Activated T-helper 1 cell treated with anti-CD3 and anti-CD28 coated beads, Interleukin-12 subunit alpha, Interleukin-12 subunit beta, Interleukin-2, Interleukin-4 antibody, amounts not matched to agents 30 ng/mL and 10 ng/mL and 1 ng/mL, durations not matched to agents 14 hours and 24 hours and 36 hours (primary cell): ENCODE measurements at places on chromosomes 13 and 19.
A peak's percentile ranks its signal among the peaks of the same experiment; 100 is the strongest.

DNA sequence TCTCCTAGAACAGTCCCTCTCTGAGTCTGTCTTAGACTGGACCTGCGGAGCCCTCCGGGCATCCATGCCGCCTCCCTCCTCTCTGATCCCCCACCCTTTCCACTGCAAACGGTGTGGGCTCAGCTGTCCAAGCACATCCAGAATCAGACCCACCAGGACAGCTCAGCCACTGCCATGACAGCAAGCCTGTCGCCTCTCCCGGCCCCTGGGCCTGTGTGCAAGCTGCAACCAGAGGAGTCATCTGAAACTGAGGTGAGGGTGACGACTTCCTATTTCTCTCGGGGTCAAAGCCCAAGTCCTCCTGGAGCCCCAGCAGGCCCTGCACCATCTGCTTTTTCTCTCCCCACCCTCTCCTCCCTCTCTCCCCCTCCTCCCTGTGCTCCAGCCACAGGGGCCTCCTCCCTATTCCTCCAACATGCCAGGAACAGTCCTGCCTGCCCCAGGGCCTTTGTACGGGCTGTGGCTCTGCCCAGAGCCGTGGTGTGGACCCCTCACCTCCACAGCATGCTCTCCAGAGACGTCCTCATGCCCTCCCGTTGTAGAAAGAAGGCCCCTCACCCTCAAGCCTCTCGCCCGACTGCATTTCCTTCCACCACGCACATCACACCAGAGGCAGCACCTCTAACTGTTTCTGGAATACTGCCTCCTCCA lies 23.5 kb upstream of the MYDGF start:
- DNase-seq = no peak

DNA sequence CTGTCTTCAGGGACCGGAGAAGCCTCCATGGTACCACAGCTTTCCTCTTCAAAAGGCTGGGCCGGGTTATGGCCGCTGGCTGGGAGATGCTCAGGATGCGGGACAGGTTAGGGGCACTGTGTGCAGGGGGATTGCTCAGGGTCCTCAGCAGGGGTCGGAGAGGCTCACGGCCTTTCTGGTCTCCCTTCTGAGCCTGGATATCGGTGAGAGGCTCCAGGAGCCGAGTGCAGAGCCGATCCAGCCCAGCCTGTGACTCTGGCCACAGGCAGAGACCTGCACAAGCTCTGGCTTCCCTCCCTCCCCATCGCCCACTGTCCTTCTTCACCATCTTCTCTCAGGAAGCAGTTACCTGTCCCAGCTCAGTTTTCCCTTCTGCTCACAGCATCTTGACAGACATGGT lies 306.0 kb downstream of the ZNF536 start:
- DNase-seq = no peak

DNA sequence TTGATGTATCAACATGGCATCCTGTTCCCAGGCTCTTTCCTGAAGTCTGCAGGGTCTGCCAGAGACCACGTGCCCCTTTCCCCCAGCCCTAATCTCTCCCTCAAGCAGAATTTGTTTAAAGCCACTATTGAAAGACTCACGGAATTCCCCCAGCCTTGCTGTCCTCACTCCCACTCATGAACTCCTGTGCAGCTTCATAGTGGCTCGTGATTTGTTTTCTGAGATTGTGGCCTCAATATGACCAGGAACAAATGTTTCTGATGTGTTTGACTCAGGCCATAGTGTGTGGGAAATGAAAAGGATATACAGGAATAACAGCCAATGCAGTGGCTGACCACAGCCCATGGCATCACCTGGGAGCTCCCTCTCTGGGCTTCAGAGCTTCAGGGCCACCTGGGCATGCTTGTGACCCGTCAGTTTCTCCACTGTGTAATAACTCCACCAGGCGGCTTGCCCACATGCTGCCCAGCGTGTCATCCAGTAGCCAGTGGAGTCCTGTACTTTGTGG lies 8.1 kb upstream of the SERPINE3 start:
- no peak for DNase-seq

DNA sequence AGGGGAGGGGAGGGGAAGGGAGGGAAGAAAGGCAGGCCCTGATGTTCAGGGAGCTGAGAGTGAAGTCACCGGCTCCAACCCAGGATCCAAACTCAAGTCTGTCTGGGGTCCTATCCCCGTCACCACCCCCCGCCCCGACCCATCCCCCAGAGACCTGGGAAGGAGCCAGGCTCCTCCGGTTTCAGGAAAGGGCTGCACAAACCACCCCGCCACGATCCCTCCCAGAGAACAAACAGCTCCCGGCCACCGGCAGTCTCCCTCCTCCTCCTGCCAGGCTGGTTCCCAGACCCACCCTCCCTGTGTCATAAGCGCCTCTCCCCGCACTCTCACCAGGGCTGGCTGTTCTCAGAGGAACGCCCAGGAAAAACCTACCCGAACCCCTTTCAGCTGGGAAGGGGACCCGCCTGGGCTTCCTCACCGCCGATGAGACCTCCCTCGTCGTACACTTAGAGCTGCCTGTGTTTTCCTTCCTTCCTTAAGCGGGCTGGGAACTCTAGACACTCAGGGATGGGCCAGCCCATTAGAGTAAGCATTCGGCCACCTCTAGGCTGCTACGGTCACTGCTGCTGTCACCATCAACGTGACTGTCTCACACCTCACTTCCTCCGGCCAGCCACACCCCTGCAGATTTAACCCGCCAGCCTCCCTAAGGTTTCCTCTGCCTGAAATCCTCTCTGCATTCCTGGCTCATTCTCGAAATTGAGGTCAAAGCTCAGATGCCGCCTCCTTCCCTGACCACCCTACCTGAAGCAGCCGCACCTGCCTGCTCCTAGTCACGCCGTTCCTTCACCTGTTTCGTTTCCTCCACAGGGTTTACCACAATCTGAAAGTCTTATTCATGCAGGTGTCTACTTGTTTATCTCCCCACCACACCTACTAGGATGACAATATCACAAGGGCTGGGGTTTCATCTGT lies 6.3 kb upstream of the RDH13 start:
- DNase-seq = no peak

GRCh38 chr19:17234911-17235299 lies 8.9 kb downstream of the OCEL1 start:
- DNase-seq = peak; percentile 60

DNA sequence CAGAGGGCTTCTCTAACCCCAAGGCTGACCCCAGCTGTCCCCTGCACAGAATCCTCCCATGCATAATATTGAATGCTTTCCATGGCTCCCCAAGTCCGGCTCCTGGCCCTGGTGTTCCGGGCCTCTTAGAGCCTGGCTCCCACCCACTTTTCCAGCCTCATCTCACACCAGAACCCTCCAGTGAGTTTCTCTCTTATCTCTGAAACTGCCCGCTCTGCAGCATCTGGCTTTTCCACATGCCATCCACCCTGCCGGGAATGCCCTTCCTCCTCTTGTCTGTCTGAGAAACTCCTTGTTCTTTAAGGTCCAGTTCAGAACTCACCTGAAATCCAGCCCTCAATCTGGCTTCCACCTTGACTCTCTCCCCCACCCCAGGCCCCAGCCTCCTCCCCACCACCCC lies 6.8 kb downstream of the SYNGR4 start:
- no peak for DNase-seq

- DNase-seq = no peak
Measured at GRCh38 chr19:16807549-16808284, 21.5 kb upstream of the SIN3B start.

DNA sequence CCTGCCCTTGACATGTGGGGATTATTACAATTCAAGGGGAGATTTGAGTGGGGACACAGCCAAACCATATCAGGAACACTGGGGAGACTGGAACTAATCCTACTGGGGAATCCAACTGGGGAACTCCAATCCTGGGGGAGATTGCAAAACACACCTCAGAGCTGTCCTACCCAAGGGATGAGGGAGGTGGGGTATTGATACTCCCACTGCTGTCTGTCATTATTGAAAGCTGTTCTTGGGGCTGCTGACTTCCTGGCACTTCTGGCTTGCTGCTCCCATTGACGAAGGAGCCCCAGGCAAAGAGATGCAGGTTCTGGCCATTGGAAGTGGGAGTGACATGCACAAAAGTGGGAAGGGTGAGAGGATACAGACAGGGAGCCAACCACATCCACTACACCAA lies 24.7 kb upstream of the POP4 start:
- DNase-seq = no peak

DNA sequence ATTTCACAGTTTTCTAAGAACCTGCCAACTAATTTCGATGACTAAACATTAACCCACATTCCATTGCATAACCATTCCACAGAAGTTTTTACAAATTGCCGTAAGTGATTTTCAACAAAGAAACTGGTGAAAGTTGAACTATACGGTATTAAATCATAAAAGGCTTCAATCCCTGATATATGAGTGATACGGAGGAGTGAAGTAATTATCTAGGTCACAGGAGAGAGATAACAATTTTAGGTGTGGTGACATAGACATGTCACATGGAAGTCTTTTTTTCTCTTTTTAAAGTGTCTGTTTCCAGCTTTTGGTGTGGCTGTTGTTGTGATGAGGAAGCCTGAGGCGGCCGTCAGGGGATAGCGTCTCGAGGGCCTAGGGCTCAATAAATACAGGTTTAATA lies 29.4 kb downstream of the TBC1D4 start:
- DNase-seq = no peak
